HFF-Myc (cell line): ENCODE measurements at places on chromosomes 5 and 9.

DNA sequence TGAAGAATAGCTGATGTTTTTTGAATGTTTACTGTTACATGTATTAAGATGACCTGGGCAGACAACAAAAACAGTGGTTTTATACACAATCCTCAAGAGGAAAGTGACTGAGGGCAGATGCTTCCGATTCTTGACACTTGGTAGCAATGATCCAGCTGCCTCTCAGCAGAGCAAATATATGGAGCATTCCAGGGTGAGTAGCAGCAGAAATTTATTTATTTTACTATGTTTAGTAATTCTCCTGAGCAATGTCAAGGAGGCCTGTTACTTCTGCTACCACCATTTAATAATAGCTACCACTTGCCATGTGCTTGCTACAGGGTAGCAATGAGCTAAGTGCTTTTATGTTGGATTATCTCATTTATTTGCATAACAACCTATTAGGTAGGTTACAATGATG is 69.1 kb upstream of the NR3C1 start:
- no peak for DNase-seq

DNA sequence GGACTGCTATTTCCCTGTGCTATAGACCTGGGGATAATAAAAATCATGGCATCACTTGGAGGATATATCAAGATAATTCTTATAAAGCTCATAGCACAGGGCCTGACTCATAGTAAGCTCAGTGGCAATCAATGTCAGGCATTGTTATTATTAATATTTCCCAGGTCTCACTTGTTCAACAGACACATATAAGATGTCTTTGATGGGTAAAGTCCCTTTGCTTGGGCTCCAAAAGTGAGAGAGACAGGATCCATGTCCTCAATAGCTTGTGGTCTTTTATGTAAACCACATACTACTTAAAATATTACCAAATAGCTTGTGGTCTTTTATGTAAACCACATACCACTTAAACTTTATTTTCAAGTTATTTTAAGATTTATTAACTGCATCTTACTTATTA is 11.2 kb downstream of the SH3RF2 start:
- DNase-seq, result no peak

- no peak for DNase-seq
Measured at GRCh38 chr9:36779582-36779981, 206.9 kb downstream of the MELK start.

GRCh38 chr5:98605426-98605825 is 168.0 kb upstream of the RGMB start:
- no peak for DNase-seq

GRCh38 chr9:13491138-13491492 is 211.6 kb upstream of the MPDZ start:
- no peak for DNase-seq
